A549 treated with AZD2906 at 1 μM for 4 hours (cell line): ENCODE measurements at places on chromosomes 4 and X. TPM values are rescaled to one million over a fixed set of nuclear protein-coding genes. Genes with fewer than 3 reads are reported as not detected.

Gene GYPB
- total RNA-seq: not detected in 5 replicates

Gene TMPRSS11A
- not detected in 5 replicates for total RNA-seq

Gene SORCS2
- 3.3 to 4.9 TPM (median 4.7 TPM) in 5 replicates for total RNA-seq

Gene CENPVL3
- 0.08 to 0.26 TPM (median 0.15 TPM) in 5 replicates for total RNA-seq

Gene RBM46
- total RNA-seq: not detected in 5 replicates

Gene PCDH7
- 0.10 to 0.17 TPM (median 0.11 TPM) in 5 replicates for total RNA-seq

Gene SLC9B1
- total RNA-seq: 0.05 to 0.09 TPM in 2 of 5 replicates, not detected in the others

Gene TMEM255A
- 0.34 to 0.54 TPM (median 0.50 TPM) in 5 replicates for total RNA-seq

Gene DKK2
- not detected in 5 replicates for total RNA-seq

Gene ADH6
- 0.05 to 0.13 TPM in 2 of 5 replicates, not detected in the others for total RNA-seq

Gene SLIT2
- 0.02 to 0.03 TPM (median 0.03 TPM) in 3 of 5 replicates, not detected in the others for total RNA-seq

Gene REPS2
- total RNA-seq: 0.73 to 1.8 TPM (median 1.3 TPM) in 5 replicates

Gene AKAP14
- 0.08 TPM in 1 of 5 replicates, not detected in the others for total RNA-seq

Gene TXLNG
- 12.9 to 16.2 TPM (median 14.4 TPM) in 5 replicates for total RNA-seq

Gene CPE
- total RNA-seq: 1.6 to 2.3 TPM (median 1.8 TPM) in 5 replicates

Gene NDST4
- total RNA-seq: not detected in 5 replicates

Gene ARMCX4
- total RNA-seq: 0.36 to 0.74 TPM (median 0.71 TPM) in 5 replicates

Gene DCAF12L2
- total RNA-seq: 0.06 to 0.10 TPM (median 0.08 TPM) in 5 replicates

Gene NPFFR2
- not detected in 5 replicates for total RNA-seq

Gene CCDC110
- total RNA-seq: 0.06 TPM in 1 of 5 replicates, not detected in the others

Gene PLP1
- total RNA-seq: 0.05 TPM in 1 of 5 replicates, not detected in the others

Gene CT83
- not detected in 5 replicates for total RNA-seq

Gene SERTM2
- not detected in 5 replicates for total RNA-seq

Gene NR3C2
- total RNA-seq: 0.01 TPM in 1 of 5 replicates, not detected in the others

Gene SPANXN4
- total RNA-seq: not detected in 5 replicates

Gene SLITRK4
- total RNA-seq: not detected in 5 replicates

Gene ARSJ
- 3.4 to 5.3 TPM (median 3.7 TPM) in 5 replicates for total RNA-seq

Gene YY2
- total RNA-seq: 1.9 to 2.7 TPM (median 2.6 TPM) in 5 replicates

Gene GABRQ
- 0.15 to 0.24 TPM (median 0.21 TPM) in 5 replicates for total RNA-seq

Gene PDGFRA
- 0.29 to 0.84 TPM (median 0.45 TPM) in 5 replicates for total RNA-seq

Gene LEF1
- total RNA-seq: 0.07 to 0.19 TPM (median 0.12 TPM) in 5 replicates

Gene BMX
- not detected in 5 replicates for total RNA-seq

Gene PLS3
- total RNA-seq: 155 to 233 TPM (median 176 TPM) in 5 replicates

Gene GPM6B
- total RNA-seq: 0.24 to 0.61 TPM (median 0.39 TPM) in 5 replicates

Gene SHROOM3
- total RNA-seq: 12.1 to 16.1 TPM (median 15.0 TPM) in 5 replicates

Gene WWC2
- 13.3 to 18.2 TPM (median 15.7 TPM) in 5 replicates for total RNA-seq

Gene ANXA10
- 2.2 to 2.8 TPM (median 2.6 TPM) in 5 replicates for total RNA-seq

Gene TECRL
- total RNA-seq: not detected in 5 replicates

Gene NXF2B
- total RNA-seq: 0.03 TPM in 2 of 5 replicates, not detected in the others

Gene FAM47A
- not detected in 5 replicates for total RNA-seq

Gene P2RY10
- total RNA-seq: not detected in 5 replicates

Gene BRS3
- total RNA-seq: not detected in 5 replicates

Gene DDIT4L
- 0.09 to 0.61 TPM (median 0.26 TPM) in 5 replicates for total RNA-seq

Gene TRPC5OS
- total RNA-seq: not detected in 5 replicates

Gene TEX11
- total RNA-seq: not detected in 5 replicates

Gene CRLF2
- 0.56 to 1.4 TPM (median 0.87 TPM) in 5 replicates for total RNA-seq

Gene ALAS2
- total RNA-seq: not detected in 5 replicates

Gene SCLT1
- 4.6 to 7.0 TPM (median 5.4 TPM) in 5 replicates for total RNA-seq

Gene EDA2R
- 10.3 to 11.9 TPM (median 11.5 TPM) in 5 replicates for total RNA-seq
